ENCODE measurements at places on chromosomes 1 and 21.

DNA sequence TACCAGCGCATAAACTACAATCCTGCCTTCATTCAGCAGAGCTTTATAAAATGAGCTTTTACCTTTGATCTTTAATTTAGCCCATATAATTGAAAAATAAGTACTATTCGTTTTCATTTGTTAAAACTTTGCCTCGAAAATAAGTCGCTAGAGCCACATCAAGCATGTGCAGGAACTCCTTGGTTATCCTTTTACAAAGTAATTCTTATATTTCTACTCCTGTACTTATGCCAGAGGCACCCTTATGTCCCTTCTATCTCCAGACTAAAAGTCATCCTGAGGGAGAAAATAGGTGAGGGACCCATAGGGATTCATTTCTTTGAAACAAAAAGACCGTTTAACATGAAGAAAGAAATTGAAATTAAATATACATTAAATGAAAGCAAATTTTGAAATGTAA is 278.2 kb upstream of the C1orf105 start:
- DNase-seq, result no peak

DNA sequence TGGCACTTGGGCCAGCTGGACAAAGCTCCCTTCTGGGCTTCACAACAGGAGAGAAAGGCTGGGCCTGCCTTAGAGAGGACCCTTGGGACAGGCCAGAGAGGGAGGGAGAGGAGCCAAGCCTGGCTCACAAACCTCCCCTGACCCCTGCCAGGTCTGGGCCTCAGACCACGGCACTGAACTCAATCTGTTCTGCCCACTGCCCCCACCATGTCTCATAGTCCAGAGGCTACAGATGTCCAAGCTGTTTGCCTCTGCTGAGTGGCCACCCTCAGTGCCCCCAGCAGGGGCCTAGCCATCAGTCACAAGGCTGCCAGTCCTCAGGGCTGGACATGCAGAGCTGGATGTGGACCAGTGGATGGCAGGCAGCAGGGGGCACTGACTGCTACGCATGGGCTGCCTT is 13.0 kb upstream of the DMBX1 start:
- DNase-seq, result no peak

GRCh38 chr1:117231748-117232373 is 21.1 kb upstream of the VTCN1 start:
- no peak for DNase-seq

DNA sequence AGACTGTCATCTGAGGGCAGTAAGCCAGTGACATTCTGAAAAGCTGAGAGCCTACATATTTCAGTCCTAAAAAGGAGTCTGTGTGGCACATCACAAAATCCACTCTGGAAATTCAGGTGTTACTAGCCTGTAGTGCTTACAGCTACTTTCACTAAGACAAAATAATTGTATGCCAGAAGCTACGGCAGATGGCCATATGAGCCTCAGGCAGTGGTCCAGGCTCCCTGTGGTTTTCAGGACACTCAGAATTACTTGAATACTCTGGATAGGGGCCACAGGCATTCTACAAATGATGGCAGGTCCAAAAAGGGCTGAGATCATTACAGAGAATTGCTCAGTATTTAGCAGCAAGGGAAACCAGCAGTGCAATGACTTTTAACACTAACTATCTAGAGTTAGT is 527.1 kb downstream of the MRPL39 start:
- DNase-seq, result no peak

GRCh38 chr21:41098076-41098475 is 69.9 kb upstream of the BACE2 start:
- DNase-seq, result no peak

DNA sequence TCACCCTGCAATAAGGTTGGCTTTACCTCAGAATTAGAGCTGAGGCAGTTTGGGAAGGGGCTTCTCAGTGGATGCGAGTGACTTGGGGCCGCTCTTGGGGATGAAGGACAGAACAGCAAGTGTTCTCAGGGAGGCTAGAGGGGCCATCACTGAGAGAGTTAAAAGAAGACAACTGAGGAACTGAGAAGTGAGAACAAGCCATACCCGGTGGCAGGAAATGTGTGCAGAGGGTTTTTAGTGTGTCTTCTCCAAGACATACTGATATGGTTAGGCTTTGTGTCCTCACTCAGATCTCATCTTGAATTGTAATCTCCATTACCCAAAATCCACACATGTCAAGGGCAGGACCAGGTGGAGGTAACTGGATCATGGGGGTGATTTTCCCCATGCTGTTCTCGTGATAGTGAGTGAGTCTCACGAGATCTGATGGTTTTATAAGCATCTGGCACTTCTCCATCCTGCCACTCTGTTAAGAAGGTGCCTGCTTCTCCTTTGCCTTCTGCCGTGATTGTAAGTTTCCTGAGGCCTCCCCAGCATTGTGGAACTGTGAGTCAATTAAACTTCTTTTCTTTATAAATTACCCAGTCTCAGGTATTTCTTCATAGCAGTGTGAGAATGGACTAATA is 75.8 kb downstream of the PCBP3 start:
- DNase-seq, result no peak

- no peak for DNase-seq
Measured at GRCh38 chr1:103197216-103197615, 88.9 kb upstream of the COL11A1 start.

DNA sequence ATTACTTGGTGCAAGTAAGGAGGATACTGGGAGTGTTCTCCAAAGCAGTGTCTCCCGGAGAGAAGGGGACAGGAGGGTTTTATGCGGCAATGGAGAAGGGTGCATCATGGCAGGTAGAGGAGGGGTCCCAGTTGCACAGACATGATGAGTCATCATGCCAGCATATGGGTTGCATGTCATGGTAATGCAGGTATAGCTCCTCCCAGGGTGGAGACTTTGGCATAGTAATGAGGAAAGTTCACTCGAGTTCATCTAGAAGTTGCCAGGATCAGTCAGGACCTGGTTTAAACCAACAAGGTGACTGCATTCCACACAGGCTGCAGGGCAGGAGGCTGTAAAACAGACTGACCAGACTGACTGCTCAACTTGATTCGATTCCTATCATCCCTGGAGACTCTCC is 355.7 kb upstream of the DUSP10 start:
- DNase-seq, result no peak

GRCh38 chr21:40164905-40165772 is 297.9 kb downstream of the PCP4 start:
- no peak for DNase-seq

DNA sequence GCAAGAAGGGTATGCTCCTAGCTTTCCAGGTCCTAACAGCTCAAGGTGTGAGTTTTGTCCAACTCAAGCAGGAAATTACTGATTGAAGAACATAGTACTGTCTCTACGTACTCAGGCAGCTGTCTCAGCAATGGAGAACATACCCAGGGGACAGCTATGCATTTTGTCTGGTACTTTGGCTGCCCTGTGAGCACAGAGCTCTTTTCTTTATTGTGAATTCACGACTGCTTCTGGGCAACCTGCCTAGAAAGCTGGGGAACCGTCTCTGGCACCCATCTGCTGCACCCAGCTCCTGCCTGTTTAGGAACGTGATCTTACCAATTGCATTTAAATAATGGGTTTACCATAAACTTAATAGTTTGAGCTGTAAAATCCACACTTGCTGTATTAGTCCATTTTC is 258.1 kb downstream of the HHAT start:
- DNase-seq, result no peak

- no peak for DNase-seq
Measured at GRCh38 chr21:37369307-37369854, 2.8 kb downstream of the DYRK1A start.

DNA sequence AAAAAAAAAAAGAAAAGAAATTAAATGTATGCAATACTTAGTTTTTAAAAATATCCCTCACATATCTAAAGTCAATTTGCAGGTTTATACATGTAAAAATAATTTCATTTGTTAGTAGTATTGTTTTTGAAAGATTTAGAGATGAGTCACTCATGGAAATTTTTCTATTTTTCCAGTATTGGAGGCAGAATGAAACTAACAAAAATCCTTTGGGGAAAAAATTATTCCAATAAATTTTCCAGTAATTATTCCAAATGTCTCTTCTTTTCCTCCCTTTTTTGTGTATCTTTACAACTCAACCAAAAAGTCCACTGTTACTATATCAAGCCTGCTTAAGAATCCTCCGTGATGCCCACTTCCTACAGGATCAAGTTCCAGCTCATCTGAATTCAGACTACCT is 29.9 kb downstream of the MPZL1 start:
- no peak for DNase-seq

- DNase-seq, result no peak
Measured at GRCh38 chr1:28171246-28171645, 5.2 kb downstream of the PTAFR start.

- no peak for DNase-seq
Measured at GRCh38 chr1:114446198-114446597, 64.8 kb downstream of the TRIM33 start.

DNA sequence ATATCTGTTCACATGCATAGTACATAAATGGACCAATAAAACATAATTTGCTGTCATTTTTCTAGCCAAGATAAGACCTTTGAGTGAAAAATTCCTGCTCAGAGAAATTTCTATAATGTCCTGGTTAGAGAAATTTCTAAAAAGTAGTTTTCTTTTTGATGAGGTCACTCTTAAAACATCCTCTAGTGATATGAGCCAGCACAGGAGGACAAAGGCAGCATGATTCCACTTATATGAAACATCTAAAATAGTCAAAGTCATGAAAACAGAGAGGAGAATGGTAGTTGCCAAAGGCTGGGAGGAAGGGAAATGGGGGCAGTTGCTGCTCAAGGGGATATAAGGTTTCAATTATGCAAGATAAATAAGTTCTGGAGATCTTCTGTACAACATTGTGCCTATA is 239.4 kb downstream of the BACH1 start:
- no peak for DNase-seq

GRCh38 chr21:34351786-34352241 is 12.0 kb upstream of the KCNE2 start:
- no peak for DNase-seq

DNA sequence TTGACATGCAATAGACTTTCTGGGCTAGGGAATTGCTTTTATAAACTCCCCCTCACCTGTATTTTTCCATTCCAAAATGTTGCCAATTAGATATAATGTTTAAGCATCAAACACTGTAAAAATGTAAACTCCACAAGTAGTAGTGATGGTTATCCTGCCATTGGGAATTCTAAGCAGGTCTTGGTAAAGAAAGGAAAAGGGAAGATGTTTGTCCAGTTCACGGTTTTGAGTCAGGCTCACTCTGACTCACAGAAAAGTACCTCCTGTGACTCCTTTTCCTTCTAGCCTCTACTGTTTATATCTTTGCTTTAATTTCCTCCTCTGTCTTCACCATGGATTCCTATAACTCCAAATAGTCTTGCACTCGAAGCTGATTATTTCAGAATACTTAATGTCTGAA is 19.0 kb upstream of the PTPN14 start:
- no peak for DNase-seq

DNA sequence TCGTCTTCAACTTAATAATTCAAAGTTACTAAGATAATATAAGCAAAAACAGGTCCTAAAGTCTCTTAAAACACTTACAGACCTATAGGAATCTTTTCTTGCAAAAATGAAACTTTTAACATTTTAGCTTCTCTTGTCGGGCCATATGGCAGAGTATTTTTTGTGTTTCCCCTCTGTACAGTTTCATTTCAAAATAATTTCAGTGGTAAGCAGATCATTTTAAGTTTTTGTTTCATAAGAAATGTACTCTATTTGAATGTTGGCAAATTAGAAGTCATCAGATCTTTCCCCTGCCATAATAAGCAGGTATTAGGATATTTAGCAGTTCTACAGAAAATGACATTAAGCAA is 37.9 kb downstream of the RGL1 start:
- DNase-seq, result no peak

DNA sequence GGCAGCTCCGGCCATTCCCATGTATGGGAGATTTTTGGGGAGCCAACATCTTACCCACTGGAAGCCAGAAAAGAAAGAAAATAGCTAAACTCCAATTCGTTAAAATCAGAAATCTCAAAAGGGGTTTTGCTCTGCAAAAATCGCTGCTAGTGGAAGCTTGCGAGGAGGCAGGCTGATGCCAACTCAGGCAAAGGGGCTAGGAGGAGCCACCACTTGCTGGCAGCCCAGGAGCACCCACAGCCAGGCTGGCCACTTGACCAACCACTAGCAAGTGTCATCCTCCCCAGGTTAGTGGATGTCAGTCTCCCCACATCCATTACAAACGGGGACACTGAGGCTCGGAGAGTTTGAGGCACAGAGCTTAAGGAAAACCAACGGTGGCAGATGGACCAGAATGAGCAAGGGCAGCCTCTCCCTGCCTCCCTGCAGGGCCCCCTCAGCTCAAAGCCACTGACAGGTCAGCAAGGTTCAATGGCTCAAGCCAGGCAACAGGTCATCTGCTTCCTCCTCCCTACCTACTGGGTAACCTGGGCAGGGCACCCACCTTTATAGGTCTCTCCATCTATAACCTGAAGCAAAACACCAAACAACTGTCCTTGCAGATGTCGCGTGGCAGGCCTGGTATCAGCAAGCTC is 10.8 kb downstream of the KCNN3 start:
- no peak for DNase-seq

DNA sequence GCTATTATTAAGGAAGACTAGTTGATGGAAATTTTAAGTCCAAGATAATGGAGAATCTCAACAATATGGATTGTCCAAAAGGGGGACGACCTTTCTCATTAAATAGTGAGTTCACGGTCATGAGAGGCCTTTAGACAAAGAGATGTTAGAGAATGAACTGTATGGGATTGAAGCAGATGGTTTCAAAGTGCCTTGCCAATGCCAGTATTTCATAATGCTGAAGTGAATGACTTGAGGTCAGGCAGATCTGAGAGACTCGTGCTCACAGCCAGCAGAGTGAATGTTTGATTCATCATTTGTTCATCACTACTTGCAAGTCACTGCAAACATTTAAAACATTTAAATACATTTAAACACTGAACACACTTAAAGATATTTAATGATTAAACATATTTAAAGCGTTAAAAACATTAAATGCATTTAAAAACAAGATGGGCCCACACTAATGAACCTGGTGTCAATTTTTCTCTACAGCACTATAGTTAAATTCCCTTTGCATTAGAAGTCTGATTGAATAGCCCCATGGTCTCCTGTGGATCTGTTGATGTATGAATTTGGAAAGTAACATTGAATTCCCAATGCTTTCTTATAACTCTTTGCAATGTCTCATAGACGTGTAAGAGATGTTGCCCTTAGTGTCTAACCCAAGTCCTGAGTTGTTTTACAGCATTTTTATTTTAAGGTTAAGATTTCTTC is 80.7 kb downstream of the TGFB2 start:
- DNase-seq, result no peak

- DNase-seq, result no peak
Measured at GRCh38 chr1:215188302-215188950, 105.9 kb downstream of the KCNK2 start.

DNA sequence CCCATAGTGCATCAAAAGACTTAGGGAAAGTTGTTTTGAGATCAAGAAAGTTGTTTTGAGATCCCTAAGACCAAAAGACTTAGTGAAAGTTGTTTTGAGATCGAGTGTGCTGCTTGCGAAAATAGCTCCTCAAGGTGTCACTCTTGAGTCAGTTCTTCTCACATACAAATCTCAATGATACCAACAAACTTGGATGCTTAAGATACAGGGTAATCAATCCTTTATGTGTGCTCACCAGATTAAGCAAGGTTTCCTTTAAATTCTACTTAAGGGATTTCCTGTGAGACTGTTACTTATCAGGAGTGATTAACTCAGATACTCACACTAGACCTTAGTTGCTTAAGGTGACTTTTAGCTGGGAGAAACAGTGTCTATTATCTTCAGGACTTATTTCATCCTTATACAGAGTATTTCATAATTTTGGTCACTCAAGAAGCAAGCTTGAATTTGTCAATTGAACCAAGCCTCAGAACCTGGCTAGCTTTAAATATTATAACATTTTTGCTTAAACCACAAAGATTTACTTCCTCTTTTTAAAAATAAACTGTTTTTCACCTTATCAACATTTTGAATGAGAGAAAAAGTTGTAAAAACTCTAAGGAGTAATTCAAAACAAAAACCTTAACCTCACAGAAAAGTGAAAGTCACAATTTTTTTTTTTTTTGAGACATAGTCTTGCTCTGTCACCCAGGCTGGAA is 8.0 kb upstream of the RLF start:
- peak; percentile 53 for DNase-seq
